ENCODE measurements at places on chromosomes 6 and 20. TPM values are rescaled to one million over a fixed set of nuclear protein-coding genes. Genes with fewer than 3 reads are reported as not detected.

TNF gene
- not detected for total RNA-seq

TMEM74B gene
- not detected for total RNA-seq

LPIN3 gene
- total RNA-seq: 3.4 TPM

TMEM200A gene
- 102 TPM for total RNA-seq

KCNQ5 gene
- total RNA-seq: 6.7 TPM
